ENCODE measurements at places on chromosomes 3 and 15. TPM values are rescaled to one million over a fixed set of nuclear protein-coding genes. Genes with fewer than 3 reads are reported as not detected.

GOLGA6L10 gene
- 0.13 TPM for total RNA-seq

MOBP gene
- not detected for total RNA-seq

CSPG5 gene
- total RNA-seq = 0.25 TPM

ZNF35 gene
- 10.4 TPM for total RNA-seq

Data from aortic smooth muscle cell (primary cell).